ENCODE measurements at places on chromosomes 6 and 20.

GRCh38 chr20:1844325-1845162, 50.7 kb upstream of the SIRPA start:
- no peak for DNase-seq

GRCh38 chr20:61965606-61966491, 99.8 kb downstream of the TAF4 start:
- no peak for DNase-seq

- no peak for DNase-seq
Measured at GRCh38 chr6:134258849-134259306, 59.0 kb downstream of the SGK1 start.

GRCh38 chr20:45578231-45578630, 853 bp downstream of the WFDC8 start:
- no peak for DNase-seq

GRCh38 chr6:157182503-157183264, 140.6 kb downstream of the TMEM242 start:
- no peak for DNase-seq

GRCh38 chr6:156231026-156231765, 546.0 kb upstream of the ARID1B start:
- no peak for DNase-seq

- peak; percentile 21 for DNase-seq
Measured at GRCh38 chr20:4091490-4092479, 76.4 kb upstream of the RNF24 start.

DNA sequence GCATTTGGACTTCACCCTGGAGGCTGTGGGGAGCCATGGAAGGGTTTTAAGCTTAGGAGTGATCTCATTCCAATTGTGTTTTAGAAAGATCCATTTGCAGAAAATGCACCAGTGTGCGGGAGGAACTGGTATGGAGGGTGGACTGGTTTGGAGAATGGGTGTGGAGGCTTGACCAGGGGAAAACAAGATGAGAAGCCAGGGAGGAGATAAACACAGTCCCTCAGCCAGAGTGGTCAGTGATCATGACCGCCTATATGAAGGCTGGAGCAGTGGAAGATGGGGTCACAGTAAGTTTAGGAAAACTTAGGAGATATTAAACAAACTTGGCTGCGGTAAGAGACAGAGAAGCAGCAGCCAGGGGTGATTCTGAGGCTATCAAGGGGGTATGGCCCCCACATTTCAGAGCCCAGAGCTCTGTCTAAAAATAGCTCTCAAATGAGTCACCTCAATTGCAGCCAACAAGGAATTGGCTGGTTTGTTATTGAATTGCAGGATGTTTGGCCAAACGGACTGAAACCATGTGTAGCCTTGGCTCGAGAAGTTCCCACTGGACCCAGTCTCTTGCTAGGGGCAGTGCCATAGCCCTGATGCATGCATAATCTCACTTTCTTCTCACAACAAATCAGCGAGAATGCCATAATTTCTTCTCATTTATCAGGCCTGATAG, 159.9 kb upstream of the TOP1 start:
- DNase-seq, result no peak

- no peak for DNase-seq
Measured at GRCh38 chr6:19836799-19837510, at the start of gene ID4. ID4 (plus strand) TSS chr6:19837370; CDS start chr6:19837755, 385 bp downstream.

- no peak for DNase-seq
Measured at GRCh38 chr6:130944486-130944885, 117.3 kb downstream of the SMLR1 start.

DNA sequence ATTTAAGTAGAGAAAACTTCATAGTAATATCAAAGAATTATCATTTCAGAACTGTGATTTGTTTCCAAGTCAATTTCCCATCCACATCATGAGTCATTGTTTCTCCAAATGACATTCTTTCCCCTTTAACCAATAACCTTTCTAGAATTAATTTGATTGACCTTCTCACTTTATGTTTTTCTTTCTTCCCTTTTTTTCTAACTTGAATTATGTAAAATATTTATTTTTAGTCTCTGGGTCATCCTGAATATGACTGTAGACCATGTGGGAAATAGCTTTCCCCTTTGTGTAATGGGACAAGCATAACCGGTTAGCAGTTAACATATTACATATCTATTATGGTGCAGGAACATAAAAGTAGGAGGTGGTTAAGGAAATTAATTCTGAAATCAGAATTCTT, 291.1 kb downstream of the GJA1 start:
- DNase-seq, result no peak

DNA sequence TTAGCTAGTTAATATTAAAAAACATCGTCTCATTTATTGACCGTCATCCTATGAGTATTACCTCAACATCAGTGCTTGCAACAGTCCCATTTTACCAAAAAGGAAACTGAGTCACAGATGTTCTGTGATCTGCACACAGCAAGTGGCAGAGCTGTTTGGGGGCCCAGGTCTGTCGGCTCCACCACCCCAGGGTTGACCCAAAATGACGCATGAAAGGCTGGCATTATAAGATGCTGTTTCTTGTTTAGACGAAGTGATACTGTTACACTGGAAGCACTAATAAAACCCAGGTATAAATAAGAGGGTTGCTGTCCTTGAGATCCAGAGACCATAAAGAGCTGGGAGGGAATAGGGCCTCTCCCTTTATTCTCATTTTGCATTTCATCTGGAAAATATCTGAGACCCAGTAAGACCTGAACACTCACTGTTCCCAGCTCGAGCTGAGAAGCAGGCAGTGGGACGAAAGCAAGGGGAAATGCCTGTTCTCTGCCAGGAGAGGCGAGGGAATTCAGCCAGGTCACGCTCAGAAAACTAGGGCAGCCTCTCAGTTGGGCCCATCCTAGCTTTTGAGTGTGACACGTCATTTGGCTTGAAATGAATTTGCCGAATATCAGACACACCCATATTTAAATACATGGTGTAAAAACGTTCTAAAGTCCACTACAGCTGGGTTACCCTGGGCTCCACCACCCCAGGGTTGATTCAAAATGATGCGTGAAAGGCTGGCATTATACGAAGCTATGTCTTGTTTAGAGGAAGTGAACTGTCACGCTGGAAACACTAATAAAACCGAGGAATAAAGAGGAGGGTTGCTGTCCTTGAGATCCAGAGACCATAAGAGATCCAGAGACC, 1.4 kb upstream of the MICAL1 start:
- no peak for DNase-seq

- DNase-seq, result no peak
Measured at GRCh38 chr6:97473979-97474378, 191.0 kb upstream of the MMS22L start.

GRCh38 chr6:116452531-116452930, 8.6 kb upstream of the CALHM6 start:
- DNase-seq, result no peak

- DNase-seq, result no peak
Measured at GRCh38 chr6:35474942-35475570, 6.9 kb downstream of the RPL10A start.

- DNase-seq, result no peak
Measured at GRCh38 chr20:6680441-6680840, 87.0 kb upstream of the BMP2 start.

- no peak for DNase-seq
Measured at GRCh38 chr6:34560366-34561226, 4.5 kb upstream of the SPDEF start.

DNA sequence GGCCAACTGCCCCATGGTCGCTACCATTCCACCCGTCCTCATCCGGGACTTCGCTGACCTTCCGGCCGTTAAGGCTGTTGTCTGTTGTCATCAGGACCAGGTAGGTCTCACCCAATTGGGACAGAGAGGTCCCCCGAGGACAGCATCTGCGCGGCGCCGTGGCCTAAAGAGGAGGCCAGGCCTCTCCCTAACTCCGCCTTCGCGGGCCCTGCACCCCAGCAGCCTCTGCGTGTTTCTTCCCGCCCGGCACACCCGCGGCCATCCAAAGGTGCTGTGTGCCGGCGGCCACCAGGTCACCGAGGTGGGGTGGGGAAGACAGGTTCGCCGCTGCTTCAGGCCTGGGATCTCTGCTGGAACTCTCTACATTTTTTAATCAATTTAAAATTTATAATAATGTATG, 9.0 kb downstream of the OR2W1 start:
- no peak for DNase-seq

DNA sequence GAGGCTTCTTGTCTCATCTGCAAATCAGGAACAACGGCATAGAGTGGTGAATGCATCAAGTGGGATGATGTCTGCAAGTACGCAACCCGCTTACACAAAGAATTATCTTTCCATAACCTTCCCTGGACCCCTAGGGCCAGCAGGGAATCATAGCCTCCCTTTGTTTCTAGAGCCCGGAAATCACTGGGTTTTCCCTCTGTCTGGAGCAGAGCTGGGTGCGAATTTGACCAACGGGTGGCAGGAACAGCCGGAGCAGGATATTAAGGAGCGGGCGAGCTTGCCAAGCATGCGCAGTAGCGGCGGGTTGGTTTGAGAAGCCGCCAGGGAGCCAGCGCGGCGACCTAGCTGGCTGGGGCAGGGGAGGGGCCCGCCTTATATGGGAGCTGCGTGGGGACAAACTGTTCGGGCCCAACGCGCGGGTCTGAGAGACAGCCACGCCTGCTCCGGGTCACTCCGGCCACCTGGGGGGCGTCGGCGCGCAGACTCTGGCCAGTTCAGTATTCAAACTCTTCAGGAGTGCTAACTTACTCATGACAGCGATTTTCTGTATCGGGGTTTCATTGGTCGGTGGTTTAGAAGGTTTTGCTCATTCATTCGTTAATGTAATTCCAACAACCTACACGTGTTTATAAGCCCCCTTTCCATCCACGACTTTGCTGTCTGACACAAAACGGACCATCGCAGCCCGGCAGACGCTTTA, 1.6 kb upstream of the KIF16B start:
- DNase-seq, result peak; percentile 65

DNA sequence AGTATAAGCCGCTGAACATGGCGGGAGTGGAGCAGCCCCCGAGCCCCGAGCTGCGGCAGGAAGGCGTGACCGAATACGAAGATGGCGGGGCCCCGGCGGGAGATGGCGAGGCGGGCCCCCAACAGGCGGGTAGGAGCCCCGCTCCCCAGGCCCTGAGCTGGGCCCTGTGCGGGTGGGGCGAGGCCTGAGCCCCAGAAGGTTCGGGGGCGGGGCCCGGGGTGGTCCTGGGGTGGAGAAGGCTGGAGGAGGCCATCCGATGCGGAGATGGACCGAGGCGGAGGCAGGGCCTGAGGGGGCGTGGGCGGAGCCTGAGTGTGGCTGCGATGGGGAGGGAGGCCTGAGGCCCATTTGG, 7.1 kb downstream of the L3MBTL1 start:
- no peak for DNase-seq

GRCh38 chr6:100311707-100312251, 152.9 kb downstream of the SIM1 start:
- no peak for DNase-seq

- DNase-seq, result no peak
Measured at GRCh38 chr6:155274533-155274932, 10.7 kb downstream of the CLDN20 start.

DNA sequence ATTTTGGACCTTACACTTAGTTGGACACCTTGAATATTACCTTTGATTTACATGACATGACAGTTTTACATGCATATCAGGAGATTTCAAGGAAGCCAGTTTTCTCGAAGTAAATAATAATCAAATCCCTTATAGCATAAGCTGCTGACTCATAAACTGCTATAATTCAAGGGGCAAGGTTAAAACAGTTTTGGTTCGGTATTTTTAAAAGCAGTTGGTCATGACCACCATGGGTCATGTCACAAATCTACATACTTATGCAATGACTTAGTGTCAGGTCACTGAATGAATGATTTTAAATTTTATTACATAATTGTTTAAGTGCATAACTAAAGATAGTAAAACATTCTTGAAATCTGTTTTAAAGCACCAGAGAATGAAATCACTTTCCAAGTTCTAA, 158.0 kb downstream of the DST start:
- no peak for DNase-seq

GRCh38 chr20:57451431-57451794, 60.2 kb downstream of the RBM38 start:
- DNase-seq, result no peak

DNA sequence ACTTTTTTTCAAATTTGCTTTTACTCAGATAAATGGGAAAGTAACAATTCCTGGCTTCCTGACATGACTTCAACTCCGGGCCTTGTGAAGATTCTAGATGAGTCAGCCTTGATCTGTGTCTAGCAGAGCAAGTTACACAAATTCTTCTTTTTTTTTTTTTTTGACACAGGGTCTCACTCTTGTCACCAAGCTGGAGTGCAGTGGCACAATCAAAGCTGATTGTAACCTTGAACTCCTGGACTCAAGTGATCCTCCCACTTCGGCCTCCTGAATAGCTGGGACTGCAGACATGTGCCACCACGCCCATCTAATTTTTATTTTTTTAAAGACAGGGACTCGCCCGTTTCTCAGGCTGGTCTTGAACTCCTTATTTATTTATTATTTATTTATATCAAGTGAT, 7.3 kb upstream of the ARHGAP18 start:
- no peak for DNase-seq

DNA sequence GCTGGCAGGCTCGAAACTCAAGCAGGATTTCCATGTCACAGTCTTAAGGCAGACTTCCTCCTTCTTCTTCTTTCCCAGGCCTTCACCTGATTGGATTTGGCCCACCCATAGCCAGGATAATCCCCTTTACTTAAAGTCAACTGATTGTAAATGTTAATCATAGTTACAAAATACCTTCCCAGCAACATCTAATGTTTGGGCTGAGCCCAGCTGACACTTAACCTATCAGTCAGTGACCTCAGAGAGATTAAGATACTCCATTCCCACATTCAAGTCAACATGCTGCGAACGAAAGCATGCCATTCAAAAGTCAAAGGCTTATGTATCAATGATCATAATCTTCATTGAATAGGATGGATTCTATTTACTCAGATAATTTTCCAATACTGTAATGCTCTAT, 16.0 kb downstream of the MAP7 start:
- no peak for DNase-seq

DNA sequence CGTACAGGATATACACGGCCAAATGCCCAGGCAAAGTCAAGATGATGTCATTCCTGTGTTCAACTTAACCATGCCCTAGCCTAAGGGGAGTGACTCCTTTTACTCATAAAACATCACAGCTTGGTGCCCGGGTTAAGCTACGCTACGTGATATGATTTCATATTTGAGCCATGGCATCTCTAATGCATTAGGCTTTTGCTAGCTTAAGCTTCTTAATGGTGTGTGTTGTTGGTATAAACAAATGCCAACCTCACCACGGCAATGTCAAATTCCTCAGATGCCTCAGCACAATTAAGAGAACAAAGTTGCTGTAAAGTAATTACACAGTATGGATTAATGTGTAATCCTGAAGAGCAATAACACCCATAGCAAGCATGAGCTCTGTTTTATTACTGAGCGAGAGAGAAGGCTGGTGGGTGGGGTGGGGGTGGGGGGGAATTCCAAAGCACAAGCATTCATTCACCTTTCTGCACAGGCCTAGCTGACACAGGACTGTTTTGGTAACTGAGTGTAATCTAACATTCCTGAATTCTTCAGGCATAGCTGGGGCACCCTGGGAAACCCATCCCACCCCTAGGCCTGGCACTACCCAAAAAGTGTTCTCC, 44.7 kb upstream of the CNKSR3 start:
- no peak for DNase-seq

DNA sequence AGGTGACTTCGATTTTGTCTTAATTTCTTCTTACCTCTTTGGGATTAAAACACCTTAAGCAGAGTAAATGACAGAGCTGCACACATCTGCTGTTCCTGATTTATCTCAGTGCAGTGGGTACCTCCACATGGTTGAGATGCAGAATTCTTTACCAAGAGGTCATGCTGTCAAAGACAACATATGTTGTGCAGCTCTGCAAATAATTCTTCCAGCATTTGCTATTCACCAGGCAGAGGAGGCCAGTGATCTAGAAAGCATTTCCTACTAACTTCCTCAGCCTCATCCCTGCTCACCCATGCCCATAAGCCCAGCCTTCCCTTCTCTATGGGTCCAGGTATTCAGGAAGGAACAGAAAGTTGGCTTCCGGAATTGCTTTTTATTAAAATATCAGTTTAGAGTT, 109.3 kb downstream of the THBS2 start:
- no peak for DNase-seq
